ENCODE measurements at places on chromosomes 4 and X.

GRCh38 chr4:140754918-140755773, 1.0 kb downstream of the TBC1D9 start:
- DNase-seq, result no peak

- DNase-seq, result no peak
Measured at GRCh38 chrX:39965051-39965573, 132.6 kb downstream of the BCOR start.

GRCh38 chr4:158411269-158411668, 110.4 kb upstream of the RXFP1 start:
- no peak for DNase-seq

DNA sequence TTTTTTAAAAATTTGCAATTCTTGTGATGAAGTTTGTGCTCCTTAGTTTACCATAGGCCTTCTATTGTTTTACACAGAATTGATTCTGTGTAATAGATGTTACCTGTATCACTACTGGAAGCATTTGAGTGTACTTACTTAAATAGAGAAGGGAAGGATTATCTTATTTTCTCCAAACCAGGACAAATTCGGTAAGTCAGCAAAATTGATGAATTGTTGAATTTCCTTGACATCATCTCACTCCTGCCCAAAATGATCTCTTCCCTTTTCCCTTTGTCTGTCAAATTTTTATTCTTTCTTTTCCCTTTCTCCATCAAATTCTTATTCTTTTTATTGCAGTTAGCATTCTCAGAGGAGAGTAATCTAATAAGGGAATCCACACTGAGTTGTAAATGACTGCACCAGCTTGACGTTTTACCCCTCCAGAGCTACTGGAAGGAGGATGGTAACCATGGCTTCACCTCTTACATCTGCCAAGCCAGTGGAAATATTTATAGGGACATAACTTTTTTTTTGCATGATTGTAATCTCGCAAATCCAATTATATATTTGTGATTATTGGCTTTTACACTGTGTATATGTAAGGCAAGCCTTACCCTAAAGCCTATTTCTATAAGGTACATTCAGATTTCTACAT, 42.6 kb upstream of the HAND2 start:
- no peak for DNase-seq

GRCh38 chr4:171622729-171623128, 190.5 kb upstream of the GALNTL6 start:
- DNase-seq, result no peak

GRCh38 chrX:32987142-32987541, 224.2 kb downstream of the DMD start:
- no peak for DNase-seq

GRCh38 chr4:153241970-153242838, 38.0 kb downstream of the TRIM2 start:
- DNase-seq, result no peak

- no peak for DNase-seq
Measured at GRCh38 chr4:139368998-139369397, 66.7 kb upstream of the NDUFC1 start.

DNA sequence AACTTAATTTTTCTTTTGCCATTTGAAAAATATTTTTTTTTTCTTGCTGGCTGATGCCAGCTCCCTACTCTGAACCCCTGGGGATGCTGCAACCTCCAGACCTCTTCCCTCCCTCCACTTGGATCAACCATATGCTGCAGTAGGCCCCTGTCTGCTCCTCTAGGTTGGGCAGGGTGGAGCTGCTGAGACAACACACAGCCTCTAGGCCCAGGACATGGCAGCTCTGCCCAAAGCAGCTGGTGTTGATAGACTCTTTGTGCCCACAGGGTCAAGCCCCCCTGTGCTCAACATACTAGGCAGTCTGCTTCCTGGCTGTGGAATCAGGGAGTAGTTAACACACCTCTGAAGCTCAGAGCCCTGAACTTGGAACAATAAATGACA, 19.9 kb upstream of the CLNK start:
- no peak for DNase-seq

- DNase-seq, result no peak
Measured at GRCh38 chrX:118116713-118117550, at the start of gene KLHL13. TSS of gene KLHL13 (minus strand) at chrX:118116810. CDS start at chrX:118028473, 88,337 bp downstream.

- DNase-seq, result no peak
Measured at GRCh38 chr4:127616898-127617297, 15.9 kb upstream of the INTU start.

- DNase-seq, result no peak
Measured at GRCh38 chr4:3859571-3859970, 93.4 kb downstream of the ADRA2C start.

DNA sequence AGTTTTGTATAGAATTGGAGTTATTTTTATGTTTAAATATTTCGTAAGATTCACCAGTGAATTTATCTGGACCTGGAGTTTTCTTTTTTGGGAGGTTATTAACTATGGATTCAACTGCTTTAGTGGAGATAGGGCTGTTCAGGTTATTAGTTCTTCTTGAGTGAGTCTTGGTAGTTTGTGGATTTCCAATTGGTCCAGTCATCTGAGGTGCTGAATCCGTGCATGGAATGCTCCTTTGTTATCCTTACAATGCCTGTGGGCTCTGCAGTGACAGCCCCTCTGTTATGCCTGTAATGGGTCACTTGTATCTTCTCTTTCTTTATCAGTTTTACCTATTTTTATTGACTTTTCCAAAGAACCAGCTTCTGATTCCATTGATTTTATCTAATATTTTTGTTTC, 15.4 kb upstream of the NKX1-1 start:
- DNase-seq, result no peak
